ENCODE measurements at places on chromosomes 12 and 14. TPM values are rescaled to one million over a fixed set of nuclear protein-coding genes. Genes with fewer than 3 reads are reported as not detected.

DNA sequence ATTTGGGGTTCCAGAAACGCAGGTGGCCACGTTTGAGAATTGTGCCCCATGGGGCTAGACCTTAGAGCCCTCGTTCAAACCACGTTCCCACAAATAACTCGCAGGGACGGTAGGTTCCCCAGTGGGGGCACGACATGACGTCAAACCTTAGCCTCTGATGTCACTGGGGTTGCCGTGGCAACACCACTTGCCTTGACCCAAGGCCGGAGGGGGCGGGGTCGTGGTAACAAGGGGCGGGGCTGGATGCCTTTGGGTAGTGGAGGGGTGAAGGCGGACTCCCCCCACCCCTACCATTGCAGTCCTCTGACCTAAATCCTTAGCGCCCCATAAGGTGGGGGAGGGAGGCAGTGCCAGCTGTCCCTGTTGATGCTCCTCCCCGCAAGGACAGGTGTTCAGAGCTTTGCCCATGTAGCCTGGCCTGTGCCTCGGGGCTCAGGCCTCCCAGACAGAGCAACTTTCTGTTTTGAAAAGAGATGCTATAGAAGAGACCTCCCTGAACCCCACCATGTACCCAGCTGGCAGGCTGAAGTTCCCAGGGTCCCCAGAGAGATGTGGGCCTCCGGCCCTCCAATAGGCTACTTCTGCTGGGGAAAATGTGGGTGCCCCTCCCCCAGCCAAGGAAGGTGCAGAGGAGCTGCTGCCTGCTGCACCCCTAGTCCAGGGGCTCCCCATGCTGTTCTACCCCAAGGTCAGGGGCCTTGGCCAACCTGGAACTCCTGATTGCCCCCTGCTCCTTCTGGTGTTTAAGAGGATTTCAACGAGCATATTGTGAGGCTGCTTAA lies 1.9 kb downstream of the FAM222A start:
- DNase-seq, result peak; percentile 82

DNA sequence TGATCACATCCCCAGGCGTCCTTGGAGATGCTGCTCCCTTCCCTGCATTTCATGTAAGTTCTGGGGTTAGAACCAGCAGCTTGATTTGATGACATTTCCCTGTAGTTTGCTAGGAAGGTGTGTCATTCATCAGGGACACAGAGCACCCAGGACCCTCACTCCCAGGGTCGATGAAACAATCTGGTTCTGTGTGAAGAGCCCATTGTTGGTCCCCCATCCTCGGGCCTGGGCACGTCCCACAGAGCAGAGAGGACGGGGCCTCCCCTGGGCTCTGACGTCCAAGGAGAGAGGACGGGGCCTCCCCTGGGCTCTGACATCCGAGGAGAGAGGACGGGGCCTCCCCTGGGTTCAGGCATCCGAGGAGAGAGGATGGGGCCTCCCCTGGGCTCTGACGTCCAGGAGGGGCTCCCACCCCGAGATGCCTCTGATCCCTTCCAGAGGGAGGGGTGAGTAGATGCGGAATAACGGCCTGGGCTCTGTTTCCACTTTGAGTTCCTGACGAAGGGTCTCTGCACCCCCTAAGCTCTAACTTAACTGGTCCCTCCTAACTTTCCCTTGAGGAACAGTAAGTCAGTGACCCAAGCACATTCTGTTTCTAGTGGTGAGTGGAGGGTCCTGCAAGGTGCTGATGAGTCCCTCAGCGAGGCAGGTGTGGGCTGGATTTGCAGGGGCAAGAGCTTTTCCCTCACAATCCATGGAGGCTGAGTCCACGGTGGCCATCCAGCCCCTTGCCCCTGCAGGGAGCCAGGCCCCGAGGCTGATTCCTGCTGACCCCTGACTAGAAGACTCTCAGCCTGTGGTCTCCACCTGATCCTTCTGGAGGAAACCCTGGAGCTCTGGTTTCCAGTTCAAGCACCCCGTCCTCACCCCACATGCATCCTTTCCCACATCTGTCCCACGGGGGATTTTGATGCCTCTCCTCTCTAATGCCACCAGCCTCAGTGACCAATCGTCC lies 35.5 kb upstream of the SFSWAP start:
- DNase-seq, result no peak

- DNase-seq, result no peak
Measured at GRCh38 chr14:64938972-64939816, 3.4 kb downstream of the GPX2 start.

- DNase-seq, result no peak
Measured at GRCh38 chr12:70176290-70176689, 66.9 kb upstream of the CNOT2 start.

DNA sequence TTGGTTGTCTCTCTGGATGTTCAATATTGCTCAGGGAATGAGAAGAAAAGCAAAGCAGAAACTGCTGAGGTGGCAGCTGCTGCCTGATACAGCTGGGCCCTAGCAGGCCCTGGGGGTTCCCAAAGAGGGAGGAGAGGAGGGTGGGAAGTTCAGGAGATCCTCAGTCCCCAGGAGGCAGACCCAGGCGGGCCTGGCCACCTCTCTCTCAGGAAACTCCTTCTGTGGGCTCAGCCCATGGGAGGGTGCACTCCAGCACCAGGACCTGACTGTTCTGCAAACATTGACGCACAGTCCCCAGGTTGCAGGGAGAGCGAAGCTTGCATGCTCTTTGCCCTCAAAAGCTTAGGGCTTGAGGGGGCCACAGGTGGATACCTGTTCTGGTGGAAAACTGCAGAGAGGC lies 29.6 kb downstream of the IRF2BPL start:
- no peak for DNase-seq

GRCh38 chr14:71403656-71404055 lies 496.4 kb downstream of the PCNX1 start:
- DNase-seq, result no peak

Gene SLC39A2
- total RNA-seq, result 5.6 TPM

DNA sequence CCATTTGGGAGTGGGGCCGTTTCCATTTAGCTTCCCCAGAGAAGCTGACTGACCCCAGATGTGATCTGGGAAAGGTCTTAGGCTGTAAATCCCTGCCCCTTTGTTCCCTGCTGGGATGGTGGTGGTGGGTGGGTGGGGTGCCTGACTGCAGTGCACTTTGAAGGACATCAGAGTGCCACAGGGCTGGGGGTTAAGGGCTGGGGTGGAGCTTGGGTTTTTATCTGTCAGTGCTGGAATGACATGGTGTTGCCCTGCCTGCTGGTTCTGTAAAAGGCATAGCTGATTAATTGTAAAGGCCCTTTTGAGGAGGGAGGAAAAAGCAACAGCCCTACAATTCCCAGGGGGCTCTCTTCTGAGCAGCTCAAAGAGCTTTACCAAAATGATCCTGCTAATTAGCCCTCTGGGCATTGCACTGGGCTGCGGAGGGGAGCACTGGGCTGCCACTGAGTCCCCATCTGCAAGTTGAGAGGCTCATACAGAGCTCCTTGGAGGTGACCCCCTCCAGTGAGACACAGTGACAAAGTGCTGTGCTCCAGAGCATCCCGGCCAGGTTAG lies 21.1 kb downstream of the PLEKHG3 start:
- no peak for DNase-seq

- DNase-seq, result no peak
Measured at GRCh38 chr14:45559626-45560025, 306.6 kb upstream of the MIS18BP1 start.

DNA sequence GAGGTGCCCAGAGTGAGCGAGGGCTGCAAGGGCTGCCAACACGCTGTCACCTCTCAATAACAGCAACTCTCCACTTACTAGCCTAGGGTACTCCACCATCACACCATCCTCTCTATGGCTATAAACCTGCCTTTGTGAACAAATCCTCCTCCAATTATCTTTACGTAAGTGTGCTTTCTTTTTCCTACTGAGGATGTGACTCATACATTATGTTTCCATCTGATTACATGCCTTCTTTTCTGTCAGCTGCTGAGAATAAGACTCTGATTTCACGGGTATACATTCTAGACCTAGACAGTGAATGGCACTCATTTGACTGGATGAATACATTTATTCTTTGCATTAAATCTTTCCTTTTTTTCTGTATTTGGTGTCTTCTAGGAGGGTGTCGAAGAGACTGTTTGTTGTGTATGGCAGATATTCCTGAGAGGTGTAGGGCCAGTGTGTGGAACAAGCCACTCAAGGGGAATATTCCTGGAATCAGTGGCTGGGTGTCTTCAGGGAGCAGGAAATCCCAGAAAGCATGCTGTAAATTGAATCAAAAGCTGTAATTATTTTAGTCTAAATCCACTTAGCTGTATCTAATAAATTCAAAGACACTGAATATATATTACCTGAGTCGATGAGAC lies 327.3 kb upstream of the TMTC1 start:
- peak; percentile 79 for DNase-seq

DNA sequence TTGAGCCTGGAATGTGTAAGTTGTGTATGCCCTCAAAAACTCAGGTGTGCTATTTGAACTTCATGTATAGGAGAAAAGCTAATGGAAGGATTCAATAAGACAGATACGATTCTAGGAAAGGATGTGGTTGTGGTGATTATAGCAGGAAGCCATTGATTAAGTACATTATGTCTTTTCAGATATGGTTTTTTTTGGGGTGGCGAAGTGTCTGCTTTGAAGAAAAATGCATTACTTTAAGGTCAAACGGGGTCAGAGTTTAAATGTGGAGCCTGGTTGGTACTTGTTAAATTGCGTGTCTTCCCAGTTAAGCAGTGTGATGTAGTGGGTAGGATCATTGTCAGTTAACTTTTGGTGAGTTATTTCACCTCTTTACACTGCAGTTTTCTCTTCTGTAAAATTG lies 13.0 kb upstream of the NUP107 start:
- DNase-seq, result no peak

DNA sequence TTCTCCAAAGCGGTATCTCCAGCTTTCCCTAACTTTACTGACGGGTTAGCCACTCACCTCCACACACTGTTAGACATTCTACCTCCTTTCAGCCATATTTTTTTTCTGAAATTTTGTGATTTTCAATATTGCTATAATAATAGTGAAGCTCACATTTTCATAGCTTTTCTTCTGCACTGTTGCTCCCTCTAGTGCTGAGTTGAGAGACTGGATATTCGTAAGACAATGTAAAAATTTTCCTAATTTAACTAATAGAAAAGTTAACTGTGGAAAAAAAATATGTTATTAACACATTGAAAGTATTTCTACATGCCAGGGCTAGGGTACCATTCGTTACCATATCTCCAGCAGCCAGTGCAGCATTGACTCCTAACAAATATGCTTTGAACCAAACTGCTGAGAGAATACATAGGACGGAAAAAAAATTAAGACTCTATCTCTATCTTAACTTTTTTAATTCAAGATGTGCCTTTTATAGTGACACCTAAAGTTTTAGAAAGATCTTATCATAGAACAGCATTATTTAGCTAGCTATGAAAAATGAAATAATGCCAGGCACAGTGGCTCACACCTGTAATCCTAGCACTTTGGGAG lies 48.7 kb upstream of the ABCC9 start:
- peak; percentile 63 for DNase-seq

Data from tongue (tissue), 3 donors.